ENCODE measurements at places on chromosomes 2 and 18.

- no peak for DNase-seq
Measured at GRCh38 chr2:239101071-239101470, 253.2 kb downstream of the TWIST2 start.

DNA sequence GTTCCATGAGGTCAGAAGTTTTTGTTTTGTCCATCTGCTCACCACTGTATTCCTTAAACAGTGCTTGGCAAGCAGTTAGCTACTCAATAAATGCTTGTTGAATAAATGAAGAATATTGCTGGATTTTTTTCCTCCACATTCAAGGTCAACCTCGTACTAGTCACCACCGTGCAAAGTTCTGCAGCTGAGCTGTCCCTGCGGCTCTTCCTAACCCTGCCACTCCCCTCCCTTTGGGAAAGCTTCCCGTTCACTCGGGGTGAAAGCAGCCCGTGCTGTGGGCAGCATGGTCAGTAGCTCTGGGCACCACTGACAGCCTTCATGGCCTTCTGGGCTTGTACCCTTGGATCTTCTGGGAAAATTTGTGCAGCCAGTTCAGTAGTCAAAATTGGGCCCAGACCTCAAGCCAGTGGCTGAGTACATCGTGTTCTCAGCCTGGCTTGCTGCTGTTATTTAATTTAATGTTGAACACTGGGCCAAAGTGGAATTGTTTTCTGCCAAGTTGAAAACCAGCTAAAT lies 469.3 kb upstream of the RAB12 start:
- DNase-seq = no peak

GRCh38 chr2:202555356-202555755 lies 79.4 kb upstream of the FAM117B start:
- no peak for DNase-seq

DNA sequence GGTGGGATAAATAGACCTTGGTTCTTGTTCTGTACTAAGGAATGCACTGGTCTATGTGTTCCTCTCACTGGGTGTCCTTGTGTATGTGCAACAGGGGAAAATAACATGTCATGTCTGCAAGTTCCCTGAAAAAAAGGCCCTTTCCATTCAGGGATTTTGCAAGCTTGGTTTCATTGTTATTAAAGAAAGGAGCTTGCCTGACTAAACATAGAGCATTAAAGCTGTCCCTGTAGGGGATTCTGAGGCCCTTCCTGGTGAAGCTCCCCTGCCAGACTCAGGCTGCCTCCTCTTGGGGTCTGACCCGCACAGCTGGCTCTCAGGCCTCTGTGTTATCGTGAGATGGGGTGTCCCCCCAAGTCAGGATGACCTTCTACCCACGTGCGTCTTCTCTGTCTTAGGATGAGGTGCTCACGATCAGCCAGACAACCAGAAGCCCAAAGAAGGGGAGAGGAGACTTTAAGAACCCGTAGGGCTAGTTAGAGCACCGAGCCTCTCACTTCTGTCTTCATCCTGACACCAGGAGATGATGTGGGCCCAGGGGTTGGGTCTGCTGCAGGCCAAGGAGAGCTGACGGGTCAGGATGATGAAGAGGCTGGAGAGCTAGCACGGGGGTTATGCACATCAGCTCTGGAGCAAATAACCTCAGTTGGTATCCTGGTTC lies 21.2 kb downstream of the CAPG start:
- no peak for DNase-seq

DNA sequence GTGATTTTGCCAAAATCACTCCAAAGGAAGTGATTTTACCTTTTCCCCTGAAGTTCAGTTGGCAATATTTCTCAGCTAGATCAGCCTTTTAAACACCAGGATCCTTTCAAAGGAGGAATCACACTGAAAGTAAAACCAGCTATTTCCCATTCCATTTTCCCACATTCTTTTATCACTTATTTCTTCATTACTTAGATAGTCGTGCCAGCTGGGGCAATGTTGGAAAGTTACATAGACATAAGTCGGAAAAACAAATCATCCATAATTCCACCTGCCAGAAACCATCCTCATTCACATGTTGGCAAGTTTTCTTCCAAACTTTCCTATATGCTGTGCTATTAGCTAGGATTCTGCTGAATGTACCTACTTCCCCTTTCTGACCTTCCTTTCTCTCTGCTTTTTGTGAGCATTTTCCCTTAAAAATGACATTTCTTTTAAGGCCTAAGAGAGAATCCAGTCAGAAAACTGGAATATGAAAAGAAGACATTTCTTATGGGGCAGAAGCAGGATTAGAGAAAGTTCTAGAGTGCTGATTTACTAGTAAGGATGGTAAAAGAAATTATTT lies 170.0 kb upstream of the STK17B start:
- DNase-seq = no peak

- DNase-seq = peak; percentile 14
Measured at GRCh38 chr2:12304564-12305171, 412.1 kb upstream of the TRIB2 start.

GRCh38 chr2:107530046-107530445 lies 296.6 kb upstream of the RGPD4 start:
- DNase-seq = no peak

DNA sequence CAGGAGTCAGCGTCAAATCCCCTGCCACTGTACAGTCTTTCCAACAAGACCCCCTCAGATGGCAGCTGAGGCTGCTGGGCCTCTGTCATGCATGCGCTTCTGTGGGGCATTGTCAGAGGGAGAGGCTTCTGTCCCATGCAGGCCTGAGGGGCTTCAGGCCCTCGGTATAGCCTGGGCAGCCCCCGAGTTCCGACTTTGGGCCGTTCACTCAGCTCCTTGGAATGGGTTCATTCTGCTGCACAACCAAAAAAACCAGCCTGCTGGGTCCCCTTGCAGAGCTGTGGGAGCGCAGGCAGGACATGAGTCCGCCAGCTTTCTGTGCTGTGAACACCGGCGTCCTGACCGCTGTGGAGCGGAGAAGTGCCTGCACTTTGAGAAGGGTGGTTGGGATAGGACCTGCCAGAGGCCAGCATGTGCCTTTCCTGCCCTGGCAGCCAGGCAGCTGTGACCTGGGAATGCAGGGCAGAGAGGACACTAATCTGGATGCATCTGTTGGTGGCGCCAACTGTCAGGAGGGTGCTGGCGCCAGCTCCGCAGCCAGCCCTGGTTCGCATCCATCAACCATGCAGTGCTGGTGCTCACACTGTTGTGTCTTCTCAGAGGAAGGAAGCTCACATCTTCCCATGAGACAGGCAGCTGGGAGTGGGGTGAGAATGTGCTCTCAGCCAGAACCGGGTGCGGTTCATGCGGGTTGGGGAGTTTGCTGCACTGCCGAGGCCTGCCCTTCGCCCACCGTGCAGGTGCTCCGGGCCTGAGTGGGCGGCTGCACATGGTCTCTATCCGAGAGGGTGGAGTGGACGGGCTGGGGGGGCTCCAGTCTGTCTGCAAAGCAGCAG lies 14.3 kb downstream of the ARHGEF4 start:
- peak; percentile 57 for DNase-seq

DNA sequence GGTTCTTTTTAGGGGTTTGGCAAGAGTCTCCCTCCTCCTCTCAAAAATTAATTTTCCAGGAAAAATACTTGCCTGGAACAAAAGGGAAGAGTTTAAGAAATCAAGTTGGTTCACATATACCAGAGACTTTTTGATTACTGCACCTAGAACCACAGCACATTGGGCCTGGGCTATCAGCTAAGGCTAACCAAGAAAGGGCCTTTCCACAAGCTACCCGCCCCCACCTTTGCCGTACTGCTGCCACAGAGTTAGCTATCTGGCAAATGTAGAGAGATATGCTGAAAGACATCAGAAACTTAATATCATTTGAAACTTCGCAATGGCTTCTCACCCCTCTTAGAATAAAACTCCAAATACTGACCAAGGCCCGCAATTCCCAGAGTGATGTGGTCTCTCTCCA lies 76.9 kb downstream of the AAK1 start:
- no peak for DNase-seq

DNA sequence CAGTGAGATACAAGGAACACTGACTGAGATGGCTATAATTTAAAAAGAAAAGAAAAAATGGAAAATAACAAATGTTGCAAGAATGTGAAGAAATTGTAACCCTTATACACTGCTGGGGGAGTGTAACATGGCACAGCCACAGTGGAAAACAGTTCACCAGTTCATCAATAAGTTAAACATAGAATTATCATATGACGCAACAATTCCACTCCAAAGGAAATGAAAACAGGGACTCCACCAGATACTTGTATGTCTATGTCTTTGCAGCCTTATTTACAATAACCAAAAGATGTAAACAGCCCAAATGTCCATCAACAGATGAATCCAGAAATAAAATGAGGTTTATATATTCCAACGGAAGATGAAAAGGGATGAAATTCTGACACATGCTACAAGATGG lies 30.8 kb downstream of the DDX18 start:
- DNase-seq = no peak

- DNase-seq = no peak
Measured at GRCh38 chr2:9076210-9076609, 72.7 kb upstream of the MBOAT2 start.

GRCh38 chr2:156522864-156523440 lies 86.8 kb downstream of the GPD2 start:
- no peak for DNase-seq

DNA sequence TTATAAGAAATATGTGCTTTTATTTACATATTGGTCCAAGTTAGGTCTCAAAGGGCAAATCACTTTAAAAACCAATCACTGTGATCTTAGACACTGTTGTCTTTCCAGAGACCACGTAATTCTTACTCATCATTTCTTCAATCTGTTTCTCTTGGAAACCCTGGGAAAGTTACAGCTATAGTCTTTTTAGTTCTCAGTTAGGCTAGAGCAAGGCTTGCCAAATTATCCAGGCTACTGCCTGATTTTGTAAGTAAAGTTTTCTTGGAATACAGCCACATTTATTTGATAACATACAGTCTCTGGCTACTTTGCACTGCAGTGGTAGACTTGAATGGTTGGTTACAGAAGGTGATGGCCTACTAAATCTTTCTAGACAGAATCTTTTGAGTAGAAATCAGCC lies 106.0 kb downstream of the KIAA1328 start:
- no peak for DNase-seq

GRCh38 chr18:79725486-79725885 lies 45.9 kb downstream of the CTDP1 start:
- DNase-seq = no peak

DNA sequence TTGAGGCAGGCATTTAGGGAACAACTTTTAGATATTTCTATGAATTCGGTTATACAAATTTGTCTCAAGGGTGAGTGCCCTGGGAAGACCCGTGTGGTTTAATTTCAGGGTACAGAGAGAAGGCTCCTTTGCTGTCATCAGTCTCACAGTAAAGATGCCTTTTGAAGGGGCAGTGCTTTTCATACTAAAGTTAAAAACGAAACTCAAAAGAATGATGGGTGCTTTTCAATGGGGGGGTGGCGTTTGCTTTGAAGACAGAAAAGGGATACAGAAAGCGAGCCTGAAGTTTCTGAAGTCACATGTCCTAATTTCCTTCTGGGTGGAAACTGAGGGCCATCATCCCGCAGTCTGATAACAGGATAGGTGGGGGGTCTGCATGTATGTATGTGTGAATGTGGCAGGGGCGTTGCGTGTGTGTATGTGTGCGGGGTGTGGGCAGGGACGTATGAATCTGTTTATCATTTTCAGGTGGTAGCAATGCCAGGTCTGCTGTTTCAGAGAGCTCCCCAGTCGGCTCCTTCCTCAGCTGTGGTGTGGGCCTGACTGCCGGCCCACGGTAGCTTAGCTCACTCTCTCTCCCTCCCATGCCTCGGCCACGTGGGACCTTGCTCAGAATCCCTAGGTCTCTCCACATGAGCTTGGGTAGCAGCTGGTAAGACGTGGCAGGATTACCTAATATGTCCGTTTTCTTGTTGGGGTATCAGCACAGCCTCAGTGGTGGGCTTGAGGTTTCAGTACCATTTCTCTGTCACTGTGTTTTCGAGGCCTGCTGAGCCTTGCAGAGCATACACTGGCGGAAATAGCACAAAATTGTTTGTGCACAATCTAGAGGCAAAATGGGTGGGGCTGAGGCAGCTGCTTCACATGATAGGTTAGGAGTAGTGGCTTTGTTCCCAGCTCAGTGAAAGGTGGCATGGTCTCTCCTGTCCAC lies 32.7 kb downstream of the ARHGAP25 start:
- DNase-seq = no peak

DNA sequence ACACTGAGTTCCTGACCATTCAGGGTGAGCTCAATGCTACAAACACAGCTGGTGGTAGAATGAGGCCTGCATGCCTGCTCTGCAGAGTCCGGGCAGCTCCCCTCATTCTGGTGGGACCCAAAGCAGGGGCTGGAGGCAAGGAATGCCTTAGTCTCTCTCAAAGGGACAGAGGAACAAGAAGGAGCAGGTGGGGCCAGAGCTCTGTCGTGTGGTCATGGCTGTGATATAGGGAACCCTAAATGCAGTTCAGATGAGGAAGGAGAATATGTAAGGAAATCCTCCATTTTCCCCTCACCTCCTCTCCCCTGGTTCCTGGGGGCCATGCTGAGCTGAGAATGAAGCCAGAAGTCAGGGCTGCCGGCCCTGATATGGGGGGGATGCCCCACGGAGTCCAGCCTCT lies 334.3 kb downstream of the CYP26B1 start:
- no peak for DNase-seq

- no peak for DNase-seq
Measured at GRCh38 chr2:98769784-98770183, 38.9 kb upstream of the MGAT4A start.

GRCh38 chr2:128536925-128537620 lies 218.4 kb upstream of the HS6ST1 start:
- DNase-seq = no peak

- DNase-seq = no peak
Measured at GRCh38 chr18:26931659-26932058, 66.2 kb upstream of the AQP4 start.

GRCh38 chr2:120398051-120398995 lies 52.4 kb downstream of the INHBB start:
- DNase-seq = no peak

- DNase-seq = no peak
Measured at GRCh38 chr2:216261042-216261537, 111.2 kb downstream of the MARCHF4 start.

- DNase-seq = no peak
Measured at GRCh38 chr2:28108143-28108542, 217.6 kb downstream of the BABAM2 start.

DNA sequence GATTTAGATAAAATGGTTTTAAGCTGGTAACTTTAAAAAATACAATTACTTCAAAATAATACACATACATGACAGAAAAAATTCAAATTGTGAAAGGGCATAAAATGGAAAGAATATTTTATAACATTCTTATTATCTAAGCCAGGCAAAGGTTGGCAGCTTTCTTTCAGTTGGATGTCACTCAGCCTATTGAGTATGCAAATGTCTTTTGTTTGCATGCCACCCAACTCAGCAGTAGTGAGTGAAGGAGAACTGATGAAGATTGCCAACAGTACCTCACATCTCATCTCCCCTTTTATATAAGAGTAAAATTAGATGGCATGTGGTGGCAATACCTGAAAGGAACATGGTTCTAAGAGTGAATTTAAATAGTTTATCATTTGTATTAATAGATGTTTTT lies 24.8 kb downstream of the BMPR2 start:
- DNase-seq = no peak
